ENCODE measurements at places on chromosomes 3 and 15.
A peak's percentile ranks its signal among the peaks of the same experiment; 100 is the strongest.

DNA sequence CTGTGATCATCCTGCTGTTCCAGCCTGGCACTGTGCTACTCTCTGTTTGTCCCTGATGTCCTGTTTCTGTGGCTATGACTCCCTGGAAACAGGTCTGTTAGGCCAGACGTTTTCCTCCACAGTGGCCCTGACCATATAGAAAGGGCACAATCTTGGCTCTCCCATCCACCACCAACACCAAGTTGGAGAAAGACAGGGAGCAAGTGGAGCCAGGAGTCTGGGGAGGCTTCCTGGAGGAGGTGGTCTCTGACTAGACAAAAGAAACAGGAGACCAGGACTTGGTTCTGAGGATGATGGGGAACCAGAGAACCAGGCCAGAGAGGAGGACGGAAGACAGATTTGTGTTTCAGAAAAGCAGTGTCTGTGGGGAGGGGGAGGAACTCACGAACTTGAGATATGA lies 49.2 kb upstream of the SMAD6 start:
- DNase-seq: no peak

DNA sequence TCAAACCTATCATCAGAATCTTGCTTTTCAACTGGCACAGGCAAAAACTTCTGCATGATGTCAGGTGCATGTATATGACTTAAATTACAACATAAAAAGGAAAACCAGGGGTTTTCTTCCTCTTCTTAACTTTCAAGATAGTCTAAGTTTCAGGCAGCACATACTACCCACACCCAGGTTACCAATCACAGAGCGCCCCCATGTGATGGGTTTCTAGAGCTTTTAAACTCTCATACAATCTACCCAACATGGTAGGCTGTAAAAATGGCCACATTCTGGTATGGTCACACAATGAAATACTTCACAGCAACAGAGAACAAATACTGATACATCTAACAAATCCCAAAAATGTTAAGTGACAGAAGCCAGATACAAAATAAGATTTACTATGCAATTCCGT lies 7.4 kb downstream of the MESD start:
- DNase-seq: no peak

GRCh38 chr3:13142552-13143380 lies 69.5 kb upstream of the IQSEC1 start:
- DNase-seq: no peak

DNA sequence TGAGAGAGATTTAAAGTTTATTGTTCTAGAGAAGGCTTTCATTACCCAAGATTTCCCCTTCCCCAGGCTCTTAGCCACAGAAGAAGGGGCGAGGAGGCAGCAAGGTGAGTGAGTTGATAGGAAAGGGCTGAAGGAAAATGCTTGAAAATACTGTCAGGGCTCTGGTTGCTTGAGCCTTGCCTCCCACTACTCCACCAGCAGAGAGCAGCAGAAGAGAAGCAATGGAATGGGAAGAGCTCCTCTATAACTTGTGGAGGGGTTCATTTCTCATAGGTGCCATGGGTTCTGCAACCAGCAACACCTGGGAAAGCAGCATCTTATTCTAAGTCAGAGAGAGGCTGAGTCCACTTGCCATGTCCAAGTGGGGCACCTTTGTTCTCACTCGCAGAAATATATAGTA lies 184.0 kb upstream of the CNTN6 start:
- no peak for DNase-seq

DNA sequence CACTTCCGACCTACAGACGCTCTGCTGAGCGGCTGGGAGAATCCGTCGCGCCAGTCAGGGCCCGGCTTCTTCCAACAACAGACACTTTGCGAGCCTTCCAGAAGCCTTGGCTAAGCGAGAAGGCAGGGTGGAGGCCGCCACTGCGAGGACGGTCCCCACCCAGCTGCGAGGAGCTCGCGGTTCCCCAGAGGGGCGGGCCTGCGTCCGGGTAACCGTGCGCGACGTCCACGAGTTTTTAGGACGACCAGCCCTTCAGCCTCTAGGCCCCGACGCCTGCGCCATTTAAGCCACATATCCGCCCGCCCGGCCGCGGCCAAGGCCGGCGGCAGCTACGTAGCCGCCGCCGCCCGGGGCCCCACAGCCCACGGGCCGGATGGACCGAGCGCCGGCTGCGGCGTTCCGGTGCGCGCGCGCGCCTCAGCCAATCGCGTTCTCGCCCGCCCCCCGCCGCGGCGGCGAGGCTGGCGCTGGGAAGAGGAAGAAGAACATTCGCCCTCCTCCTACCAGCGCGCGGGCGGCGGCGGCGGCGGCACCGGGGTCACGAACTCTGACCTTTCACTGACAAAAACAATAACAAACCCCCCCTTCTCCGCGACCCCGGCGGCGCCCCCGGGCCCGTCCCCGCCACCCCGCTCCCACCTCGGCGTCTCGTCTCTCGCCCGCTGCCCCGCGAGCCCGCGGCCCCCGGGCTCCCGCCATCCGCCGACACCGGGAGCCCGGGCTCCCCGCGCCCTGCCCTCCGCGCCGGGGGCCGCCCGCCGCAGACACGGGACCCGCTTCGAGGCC lies at the start of gene NR2C2:
Gene NR2C2 (plus strand): TSS at position 484 of the 786 bp plus-strand sequence. CDS start 56,332 bp downstream, outside the sequence.
- DNase-seq: peak; percentile 90

DNA sequence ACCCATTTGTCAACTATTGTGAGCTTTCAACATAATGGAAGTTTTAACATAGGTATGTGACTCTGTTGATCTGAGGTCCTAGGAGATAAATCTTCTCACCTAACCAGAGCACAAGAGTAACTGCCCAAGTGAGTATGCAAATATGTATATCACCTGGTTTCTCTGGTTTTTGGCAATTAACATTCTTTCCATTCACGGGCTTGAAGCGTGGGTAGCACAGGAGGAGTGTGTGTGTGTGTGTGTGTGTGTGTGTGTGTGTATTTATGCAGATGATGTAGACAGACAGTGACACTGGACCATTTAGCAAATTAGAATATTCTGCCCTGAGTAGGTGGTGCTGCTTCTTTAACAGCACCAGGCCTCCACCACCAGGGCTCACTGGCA lies 15.0 kb downstream of the EPHB1 start:
- no peak for DNase-seq

GRCh38 chr3:75260-75659 lies 121.3 kb upstream of the CHL1 start:
- no peak for DNase-seq

- DNase-seq: no peak
Observed at GRCh38 chr3:178406206-178406605, 130.0 kb upstream of the KCNMB2 start.

DNA sequence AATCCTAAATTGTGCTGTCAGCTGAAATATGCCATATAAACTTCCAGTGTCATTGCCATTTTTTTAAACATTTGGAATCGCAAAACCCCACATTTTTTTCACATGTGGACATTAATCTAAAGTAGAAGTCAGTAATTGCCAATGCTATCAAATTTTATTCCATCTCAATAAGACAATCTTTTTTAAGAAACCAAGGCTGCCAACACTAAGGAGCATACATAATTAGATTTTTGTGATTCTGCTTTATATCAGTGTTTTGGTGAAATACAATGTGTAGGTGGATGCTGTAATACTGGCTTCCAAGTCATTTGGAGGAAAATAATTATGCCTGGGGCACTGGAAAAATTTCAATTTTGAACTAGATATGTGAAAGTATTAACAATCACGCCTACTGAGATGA lies 256.7 kb downstream of the ZPLD1 start:
- no peak for DNase-seq

- DNase-seq: no peak
Observed at GRCh38 chr3:13881536-13882410, 1.9 kb upstream of the WNT7A start.

- DNase-seq: no peak
Observed at GRCh38 chr3:42732196-42732828, 29.7 kb upstream of the HHATL start.

DNA sequence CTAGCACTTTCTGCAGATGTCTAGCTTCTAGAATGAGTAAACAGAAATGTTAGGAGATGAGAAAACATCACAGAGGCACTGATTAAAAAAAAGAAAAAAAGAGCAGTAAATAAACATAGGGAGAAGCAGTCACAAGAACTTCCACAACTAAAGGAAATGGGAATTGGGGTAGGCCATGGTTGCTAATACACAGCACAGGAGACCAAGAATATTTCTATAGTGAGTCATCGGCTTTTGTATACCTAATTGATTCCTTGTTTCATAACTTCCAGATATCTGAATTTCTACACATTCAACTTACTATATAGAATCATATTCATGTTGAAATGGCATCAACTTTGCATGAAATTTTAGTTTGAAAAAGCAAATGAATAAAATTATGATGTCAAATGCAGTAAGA lies 47.3 kb upstream of the TCF12 start:
- no peak for DNase-seq

GRCh38 chr3:118729546-118729945 lies 305.1 kb downstream of the IGSF11 start:
- DNase-seq: no peak

GRCh38 chr3:64575211-64575844 lies 112.5 kb downstream of the ADAMTS9 start:
- no peak for DNase-seq

GRCh38 chr3:154954757-154955156 lies 125.4 kb upstream of the MME start:
- DNase-seq: no peak

GRCh38 chr3:177119829-177120228 lies 77.5 kb downstream of the TBL1XR1 start:
- DNase-seq: no peak

DNA sequence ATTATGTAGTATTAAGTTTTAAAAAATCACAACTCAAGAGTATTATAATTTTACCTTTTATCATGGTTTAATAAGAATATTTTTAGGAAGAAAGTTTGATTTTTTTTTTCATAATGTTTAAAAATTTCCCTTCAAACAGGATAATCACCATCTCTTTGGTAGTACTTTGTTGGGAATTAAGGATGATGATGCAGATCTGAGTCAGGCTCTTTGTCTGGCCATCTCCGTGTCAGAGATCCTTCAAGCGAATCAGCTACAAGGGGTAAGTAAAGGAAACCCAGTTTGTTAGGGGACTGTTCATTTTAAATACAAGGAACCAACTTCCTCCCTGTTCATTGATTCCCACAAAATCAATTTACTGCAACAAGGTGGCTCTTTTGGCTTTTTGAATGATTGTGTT lies 36.8 kb upstream of the NIT2 start:
- no peak for DNase-seq

DNA sequence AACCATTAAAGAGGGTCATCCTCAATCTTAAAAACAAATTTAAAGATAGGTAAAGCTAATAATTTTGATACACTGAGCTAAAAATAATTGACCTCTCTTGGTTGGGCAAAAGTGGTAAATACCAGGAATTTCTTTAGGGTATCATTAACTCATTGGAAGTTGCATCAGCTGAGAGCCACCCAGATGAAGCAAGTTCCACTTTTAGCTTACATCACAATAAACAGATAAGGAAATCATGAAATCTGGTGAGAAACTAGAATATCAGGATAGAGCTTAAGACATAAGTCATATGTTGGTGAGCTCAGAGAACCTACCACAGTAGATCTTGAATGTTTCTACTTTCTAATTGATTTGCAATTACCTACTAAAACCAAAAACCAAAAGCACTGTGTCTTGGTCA lies 97.4 kb upstream of the SLC2A2 start:
- no peak for DNase-seq

- DNase-seq: no peak
Observed at GRCh38 chr3:169759256-169759655, 5.6 kb downstream of the TERC start.

GRCh38 chr3:194840661-194841514 lies 155.2 kb downstream of the FAM43A start:
- no peak for DNase-seq

DNA sequence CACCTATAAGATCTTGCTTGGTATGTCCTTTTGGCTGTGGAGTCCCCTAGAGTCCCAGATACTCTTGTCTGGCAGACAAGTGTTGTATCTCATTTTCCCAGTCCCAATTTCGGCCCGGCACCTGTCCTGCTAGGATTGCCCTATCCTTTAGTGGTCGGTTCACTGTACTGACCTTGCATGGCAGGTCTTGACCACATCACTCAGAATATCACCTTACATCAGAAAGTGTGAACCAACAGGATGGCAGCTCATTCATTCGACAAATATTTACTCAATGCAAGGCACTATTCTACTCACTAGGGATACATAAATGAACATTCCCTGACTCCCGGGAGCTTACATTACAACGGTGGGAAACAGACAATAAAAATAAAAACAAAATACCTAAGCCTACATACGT lies 5.7 kb upstream of the CCDC80 start:
- no peak for DNase-seq

GRCh38 chr15:99424131-99424571 lies 141.6 kb upstream of the MEF2A start:
- no peak for DNase-seq

GRCh38 chr3:26703519-26703918 lies 80.9 kb downstream of the LRRC3B start:
- no peak for DNase-seq

DNA sequence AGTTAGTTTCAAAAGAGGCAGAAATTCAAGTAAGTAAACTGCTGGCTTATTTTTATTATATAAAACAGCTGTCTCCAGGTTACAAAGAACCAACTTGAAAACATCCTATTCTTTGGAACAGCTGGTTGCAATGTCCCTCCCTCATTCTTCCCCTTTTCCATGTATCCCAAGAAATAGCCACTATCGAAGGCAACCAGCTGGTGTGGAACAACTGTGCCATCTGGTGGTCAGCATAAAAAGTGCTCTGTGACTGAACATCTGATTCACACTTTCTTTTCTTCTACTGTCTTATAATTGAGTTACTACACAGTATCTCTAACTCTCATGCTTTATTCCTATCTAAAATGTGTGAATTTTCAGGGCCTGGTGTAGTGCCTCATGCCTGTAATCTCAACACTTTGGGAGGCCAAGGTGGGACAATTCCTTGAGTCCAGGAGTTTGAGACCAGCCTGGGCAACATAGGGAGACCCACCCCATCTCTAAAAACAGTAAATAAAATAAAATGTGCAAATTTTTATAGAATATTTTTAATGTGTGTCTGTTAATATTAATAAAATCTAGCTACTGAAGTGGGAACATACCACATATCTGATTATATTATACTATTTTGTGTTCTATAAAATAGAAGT lies 9.6 kb downstream of the OSBPL11 start:
- peak; percentile 19 for DNase-seq

- DNase-seq: no peak
Observed at GRCh38 chr15:98938105-98938417, 69.5 kb downstream of the PGPEP1L start.

GRCh38 chr3:8400911-8401310 lies 100.7 kb upstream of the LMCD1 start:
- DNase-seq: no peak

DNA sequence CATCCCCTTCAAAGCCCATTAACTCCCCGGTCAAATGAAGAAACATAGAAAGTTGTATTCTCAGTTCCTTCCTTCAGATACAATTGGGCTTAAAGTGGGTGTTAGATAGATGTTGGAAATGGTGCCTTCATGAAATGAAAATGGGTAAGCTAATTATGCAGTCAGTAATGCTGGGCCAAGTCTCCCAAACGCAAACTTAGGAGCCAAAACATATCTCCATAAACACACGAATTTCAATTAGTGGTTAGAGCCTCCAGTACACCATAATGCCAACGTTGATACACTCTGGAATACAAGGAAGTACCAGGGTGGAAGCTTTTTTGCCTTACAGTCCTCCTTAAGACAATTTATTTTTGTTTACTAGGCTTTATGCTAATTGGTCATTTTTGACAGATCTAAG lies 1059.0 kb downstream of the TUSC7 start:
- no peak for DNase-seq

GRCh38 chr3:39960515-39961191 lies 151.2 kb downstream of the MYRIP start:
- no peak for DNase-seq
